Caco-2 (cell line): ENCODE measurements at places on chromosomes 12 and 14. TPM values are rescaled to one million over a fixed set of nuclear protein-coding genes. Genes with fewer than 3 reads are reported as not detected.

DNA sequence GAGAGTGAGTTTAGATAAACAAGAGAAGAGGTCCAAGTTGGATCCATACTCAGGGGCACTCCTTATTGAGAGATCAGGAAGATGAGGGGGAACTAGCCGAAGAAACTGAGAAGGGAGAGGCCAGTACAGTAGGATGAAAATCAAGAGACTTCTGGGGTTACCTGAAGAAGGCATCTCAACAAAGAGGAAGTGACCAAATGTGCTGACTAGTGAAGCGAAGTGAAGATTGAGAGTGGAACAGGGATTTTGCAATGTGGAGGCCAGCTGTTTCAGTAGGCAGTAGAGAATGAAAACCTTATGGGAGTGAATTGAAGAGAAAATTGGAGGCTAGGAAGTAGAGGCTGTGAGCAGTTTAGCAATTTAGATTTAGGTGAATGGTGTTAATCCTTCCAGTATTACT is 153.0 kb downstream of the SYNE2 start:
- no peaks in the 10 kb centered on the region for H3K4me1 ChIP-seq
- no peak overlapping the region for H3K27ac ChIP-seq
- H3K27me3 ChIP-seq = no peaks in the 10 kb centered on the region
- no peak for DNase-seq
- no peaks in the 10 kb centered on the region; the same call in 1 of the 2 replicates for H3K36me3 ChIP-seq
- no peak overlapping the region for H3K4me3 ChIP-seq

GRCh38 chr14:102986810-102987579 is 64.5 kb downstream of the AMN start:
- H3K27ac ChIP-seq = no peak overlapping the region
- no peaks in the 10 kb centered on the region for H3K27me3 ChIP-seq
- H3K4me3 ChIP-seq = no peak overlapping the region
- DNase-seq = no peak

GRCh38 chr12:123754041-123754772 is 7.9 kb upstream of the DNAH10 start:
- H3K36me3 ChIP-seq = no peaks in the 10 kb centered on the region; the same call in none of the 2 replicates
- DNase-seq = no peak
- no peak overlapping the region for H3K27ac ChIP-seq
- no peaks in the 10 kb centered on the region for H3K27me3 ChIP-seq

DNA sequence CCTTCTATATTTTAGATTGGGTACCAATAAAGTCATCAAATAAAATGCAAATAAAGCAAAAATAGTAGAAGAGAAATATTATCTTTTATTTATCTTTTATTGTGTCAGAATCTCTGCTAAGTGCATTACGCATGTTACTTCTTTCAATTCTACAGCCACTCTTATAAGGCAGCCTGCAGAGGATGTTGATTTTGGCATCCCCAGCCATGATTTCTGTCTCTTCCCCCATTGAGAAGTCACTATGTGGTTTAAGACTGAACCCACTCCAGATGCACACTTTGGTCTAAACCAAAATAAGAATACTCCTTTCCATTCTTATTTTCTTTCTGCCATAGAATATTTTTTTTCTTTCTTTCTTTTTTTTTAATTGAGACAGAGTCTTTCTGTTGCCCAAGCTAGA is 56.0 kb upstream of the ACSS3 start:
- H3K4me3 ChIP-seq = no peak overlapping the region
- no peak overlapping the region for H3K27ac ChIP-seq
- DNase-seq = no peak
- no peaks in the 10 kb centered on the region for H3K27me3 ChIP-seq
- no peaks in the 10 kb centered on the region for H3K36me3 ChIP-seq

DNA sequence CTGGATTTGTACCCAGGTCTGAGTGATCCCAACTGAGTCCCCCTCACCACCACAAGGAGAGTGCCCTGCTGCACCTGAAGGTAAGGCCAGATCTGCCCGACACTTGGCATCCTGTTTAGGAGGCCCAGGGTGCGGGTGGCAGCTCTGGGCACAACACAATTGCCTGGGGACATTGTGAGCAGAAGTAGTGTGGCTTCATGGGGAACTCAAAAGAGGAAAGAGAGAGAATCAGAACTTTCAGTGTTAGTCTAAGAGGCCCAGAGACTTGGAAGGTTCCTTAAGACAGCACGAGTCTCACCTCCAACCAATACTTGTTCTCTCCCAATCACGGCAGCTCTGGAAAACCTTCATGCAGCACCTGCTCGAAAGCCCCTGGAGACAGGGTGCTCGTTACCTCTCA is 6.6 kb upstream of the SLC8B1 start:
- H3K27me3 ChIP-seq = no peaks in the 10 kb centered on the region
- no peak for DNase-seq
- H3K4me3 ChIP-seq = no peak overlapping the region
- H3K27ac ChIP-seq = no peak overlapping the region

- H3K27ac ChIP-seq = no peak overlapping the region
- no peak overlapping the region for H3K4me3 ChIP-seq
- H3K36me3 ChIP-seq = no peaks in the 10 kb centered on the region
Measured at GRCh38 chr12:95830335-95831089, 28.2 kb upstream of the SNRPF start.

GRCh38 chr12:100698518-100698917 is 96.1 kb upstream of the ANO4 start:
- H3K27me3 ChIP-seq = no peaks in the 10 kb centered on the region
- H3K4me1 ChIP-seq = no peaks in the 10 kb centered on the region
- DNase-seq = no peak

DNA sequence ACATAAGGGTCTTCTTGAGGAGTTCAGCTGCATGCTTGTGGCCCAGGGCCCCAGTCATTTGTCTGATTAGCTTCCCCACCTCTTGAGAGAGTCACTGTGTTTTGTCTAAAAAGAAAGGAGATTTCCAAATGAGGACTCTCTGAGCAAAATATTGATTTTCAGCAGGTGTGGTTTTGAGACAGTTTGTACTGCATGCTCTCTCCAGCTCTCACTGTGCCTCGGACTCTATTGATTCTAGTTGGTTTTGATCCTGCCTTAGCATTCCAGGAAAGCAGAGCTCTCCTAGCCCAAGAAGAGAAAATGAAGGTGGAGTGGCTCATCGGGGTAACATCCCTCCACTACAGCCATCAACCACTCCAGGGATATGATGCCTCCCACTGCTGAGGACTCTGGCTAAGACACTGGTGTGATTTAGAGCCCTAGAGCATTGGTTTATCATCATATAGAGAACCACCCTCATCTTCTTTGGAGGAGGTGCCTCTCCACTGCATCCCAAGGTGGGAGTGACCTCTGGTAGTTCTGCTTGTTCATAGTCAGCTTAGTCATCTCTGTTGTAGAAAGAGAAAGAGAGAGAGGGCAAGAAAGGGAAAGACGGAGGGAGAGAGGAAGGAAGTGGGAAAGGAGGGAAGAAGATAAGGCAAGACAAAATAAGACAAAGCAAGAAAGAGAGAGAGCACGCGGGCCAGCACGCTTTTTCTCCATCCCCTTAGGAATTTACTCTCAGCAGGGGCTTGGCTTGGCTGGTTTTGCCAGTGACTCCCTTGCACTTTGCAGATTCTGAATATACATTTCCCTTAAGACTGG is 365.6 kb downstream of the DPF3 start:
- H3K4me3 ChIP-seq = no peak overlapping the region
- no peaks in the 10 kb centered on the region for H3K36me3 ChIP-seq
- no peaks in the 10 kb centered on the region for H3K4me1 ChIP-seq
- no peak for DNase-seq

DNA sequence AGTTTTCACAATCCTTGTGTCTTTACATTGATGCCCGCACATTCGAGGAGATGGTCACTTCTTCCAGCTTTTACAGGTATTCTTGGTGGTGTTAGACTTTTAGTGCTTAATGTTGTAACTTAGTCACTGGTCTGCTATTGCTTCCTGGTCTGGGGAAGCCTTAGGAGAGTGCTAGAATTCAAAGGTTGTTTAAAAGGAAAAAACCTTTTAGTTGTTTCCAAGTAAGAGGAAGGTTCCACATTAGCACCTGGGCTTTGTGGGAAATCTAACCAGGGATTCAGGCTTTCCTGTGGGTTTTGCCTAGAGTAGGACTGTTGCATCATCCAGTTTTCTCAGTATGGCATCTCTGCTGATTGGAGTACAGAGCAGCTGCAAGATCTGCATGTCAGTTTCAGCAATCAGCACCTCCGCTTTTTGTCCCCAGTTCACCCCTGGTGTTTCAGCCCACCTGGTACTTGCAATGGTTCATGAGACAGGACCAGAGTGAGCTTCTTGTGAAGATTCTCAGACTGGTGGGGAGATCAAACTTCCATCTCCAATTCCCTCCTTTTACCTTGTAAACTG is 44.0 kb upstream of the PLBD1 start:
- no peaks in the 10 kb centered on the region for H3K36me3 ChIP-seq
- H3K27me3 ChIP-seq = no peaks in the 10 kb centered on the region

The GNG2 gene
- 8.6 and 16.1 TPM in 2 replicates for total RNA-seq

DNA sequence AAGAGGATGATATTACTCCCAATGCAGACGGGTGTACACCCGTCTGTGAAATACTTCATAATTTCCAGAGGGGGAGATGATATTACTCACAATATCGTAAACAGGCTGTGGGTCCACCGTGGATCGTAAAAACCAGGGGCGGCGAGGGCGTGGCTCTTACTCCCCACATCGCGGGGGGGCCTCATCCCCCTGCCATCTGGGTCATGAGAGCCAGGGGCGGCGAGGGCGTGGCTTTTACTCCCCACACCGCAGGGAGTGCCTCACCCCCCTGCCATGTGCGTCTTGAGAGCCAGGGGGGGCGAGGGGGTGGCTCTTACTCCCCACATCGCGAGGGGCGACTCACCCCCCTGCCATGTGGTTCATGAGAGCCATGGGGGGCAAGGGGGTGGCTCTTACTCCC is 86.2 kb upstream of the GNG2 start:
- H3K4me1 ChIP-seq = no peaks in the 10 kb centered on the region
- no peaks in the 10 kb centered on the region for H3K36me3 ChIP-seq
- H3K4me3 ChIP-seq = no peak overlapping the region

DNA sequence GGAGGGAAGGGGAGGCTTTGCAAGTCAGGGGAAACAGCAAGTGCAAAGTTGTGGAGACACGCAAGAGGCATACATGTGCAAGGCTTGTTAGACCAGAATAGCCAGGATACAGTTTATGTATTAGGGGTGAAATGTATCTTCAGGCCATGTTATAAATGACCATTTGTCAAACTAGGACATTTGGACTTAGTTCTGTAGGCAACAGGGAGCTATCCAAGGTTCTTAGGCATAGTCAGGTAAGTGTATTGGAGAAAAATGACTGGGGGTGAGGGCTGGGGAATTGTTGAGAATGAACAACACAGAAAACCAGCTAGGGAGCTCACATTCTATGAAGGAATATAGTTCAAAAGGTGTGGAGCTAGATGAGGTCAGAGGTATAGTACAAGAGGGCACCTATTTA is 42.5 kb downstream of the TPH2 start:
- H3K4me3 ChIP-seq = no peak overlapping the region
- H3K36me3 ChIP-seq = no peaks in the 10 kb centered on the region
- H3K27me3 ChIP-seq = no peaks in the 10 kb centered on the region
- DNase-seq = no peak
- H3K27ac ChIP-seq = no peak overlapping the region

DNA sequence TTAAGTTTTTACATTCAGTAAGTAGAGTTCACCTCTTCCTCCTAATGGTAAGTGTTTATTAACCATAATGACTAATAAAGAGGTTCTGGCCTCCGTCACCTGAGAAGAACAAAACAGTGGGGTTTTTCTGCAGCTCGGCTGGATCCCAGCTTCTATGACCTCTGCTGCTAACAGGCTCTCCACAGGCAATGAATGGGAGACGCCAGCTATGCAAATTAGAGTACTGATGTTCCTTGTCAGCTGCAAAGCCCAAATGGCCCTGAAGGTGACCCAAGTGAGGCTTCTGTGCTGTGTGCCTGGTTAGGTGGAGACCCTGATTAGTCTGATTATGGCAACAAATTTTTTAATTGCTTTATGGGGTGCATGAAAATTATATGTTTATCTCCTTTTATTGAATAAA is 218.1 kb downstream of the APAF1 start:
- H3K27ac ChIP-seq = no peak overlapping the region
- no peak overlapping the region for H3K4me3 ChIP-seq
- DNase-seq = no peak
- H3K4me1 ChIP-seq = no peaks in the 10 kb centered on the region
